Endothelial cell (in vitro differentiated cells): ENCODE measurements at places on chromosomes 1 and 21. TPM values are rescaled to one million over a fixed set of nuclear protein-coding genes. Genes with fewer than 3 reads are reported as not detected.

- no peak for DNase-seq
Observed at GRCh38 chr1:18158714-18159113, 51.1 kb downstream of the IGSF21 start.

- no peak for DNase-seq
Observed at GRCh38 chr1:194230351-194231144, 1044.1 kb upstream of the B3GALT2 start.

GRCh38 chr1:227709451-227709850, 25.7 kb downstream of the JMJD4 start:
- DNase-seq = no peak

DNA sequence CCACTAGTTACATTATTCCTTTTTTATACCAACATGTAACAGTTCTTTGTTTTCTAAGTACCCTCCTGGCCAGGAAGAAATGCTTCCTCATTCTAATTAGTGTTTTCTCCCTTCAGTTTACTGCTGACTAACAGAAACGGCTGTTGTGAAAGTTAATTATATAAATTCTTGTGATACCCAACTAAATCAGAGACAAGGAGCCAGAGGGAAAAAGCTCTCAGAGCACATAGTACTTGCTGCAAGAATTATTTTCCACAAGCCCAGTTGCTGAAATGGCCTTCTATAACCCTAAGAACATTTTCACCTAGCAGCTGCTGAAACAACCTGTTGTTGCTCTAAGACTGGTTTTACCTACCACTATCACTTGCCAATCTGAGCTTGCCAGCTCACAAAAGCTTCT, 82.4 kb downstream of the FAF1 start:
- DNase-seq = no peak

GRCh38 chr1:219629296-219629880, 16.5 kb upstream of the ZC3H11B start:
- no peak for DNase-seq

DNA sequence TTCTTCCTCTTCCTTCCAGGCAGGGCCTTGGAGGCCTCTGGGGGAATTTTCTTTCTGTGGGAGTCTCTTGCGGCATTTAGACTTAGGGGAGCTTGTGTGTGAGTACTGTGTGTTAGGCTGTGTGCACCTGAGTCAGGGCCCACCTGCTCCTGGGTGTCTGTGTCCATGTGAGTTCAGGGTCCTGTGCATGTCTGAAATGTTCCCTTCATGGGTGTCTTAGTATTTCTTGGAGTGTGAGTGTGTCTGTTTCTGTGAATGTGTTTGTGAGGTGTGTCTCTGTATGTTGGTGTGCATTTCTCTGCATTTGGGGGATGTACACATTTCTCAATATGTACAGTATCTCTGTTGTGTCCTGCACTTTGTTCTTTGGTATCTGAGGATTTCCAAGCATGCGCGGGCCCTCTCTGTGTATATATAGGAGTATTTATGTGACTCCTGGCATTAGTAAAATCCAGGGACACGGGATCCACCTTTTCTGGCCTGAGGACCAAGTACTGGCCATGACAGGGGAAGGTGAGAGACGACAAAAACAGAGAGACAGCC, 2.4 kb downstream of the TFAP2E start:
- DNase-seq = no peak

GRCh38 chr1:18390953-18391352, 89.8 kb upstream of the KLHDC7A start:
- no peak for DNase-seq

GRCh38 chr1:23366598-23366997, 3.0 kb downstream of the ZNF436 start:
- DNase-seq = no peak

POU3F1 gene
- total RNA-seq = 1.2 TPM

KCNA2 gene
- total RNA-seq = 0.23 TPM

VTCN1 gene
- total RNA-seq = 0.23 TPM

CDK18 gene
- 12.4 TPM for total RNA-seq

TIE1 gene
- 643 TPM for total RNA-seq
